Activated CD8-positive, alpha-beta memory T cell treated with anti-CD3 and anti-CD28 coated beads for 4 hours (primary cell): ENCODE measurements at places on chromosomes 2 and 18.

DNA sequence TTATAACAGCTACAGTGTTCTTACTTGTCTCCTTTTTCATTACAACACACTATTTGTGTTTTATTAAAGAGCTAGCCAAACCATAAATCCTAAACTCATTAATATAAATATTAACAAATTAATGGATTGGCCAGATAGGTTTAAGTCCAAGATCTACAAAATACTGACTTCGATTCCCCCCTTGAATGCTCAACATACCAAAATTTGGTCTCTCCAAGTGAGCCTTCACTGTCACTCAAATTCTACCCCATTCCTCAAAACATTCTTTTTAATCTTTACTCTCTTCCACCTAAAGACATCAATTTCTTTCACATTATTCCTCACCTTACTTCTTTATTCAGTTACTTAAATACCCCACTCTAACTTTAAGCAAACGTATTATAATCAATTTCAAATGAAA, 281.5 kb downstream of the ICOS start:
- no peak for DNase-seq

GRCh38 chr18:57258131-57258777, 94.1 kb upstream of the ST8SIA3 start:
- DNase-seq: no peak

DNA sequence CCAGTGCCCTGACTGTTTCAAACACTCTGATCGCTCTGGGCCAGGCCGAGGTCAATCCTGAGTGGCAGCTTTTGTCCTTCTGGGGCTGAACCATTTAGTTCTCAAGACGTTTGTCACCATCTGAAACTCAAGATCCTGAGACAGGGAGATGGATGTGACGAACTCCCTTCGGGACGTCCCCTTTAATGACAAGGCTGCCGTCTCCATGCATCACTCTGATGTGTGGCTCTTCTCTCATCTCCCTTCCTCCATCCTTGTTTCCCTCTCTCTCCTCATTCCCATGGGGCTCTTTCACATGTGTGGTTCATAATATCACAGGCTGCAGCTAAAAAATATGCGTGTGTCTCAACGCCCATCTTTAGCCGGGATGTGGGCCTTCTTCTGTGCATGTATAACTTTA, 189.6 kb downstream of the DNER start:
- DNase-seq: no peak

DNA sequence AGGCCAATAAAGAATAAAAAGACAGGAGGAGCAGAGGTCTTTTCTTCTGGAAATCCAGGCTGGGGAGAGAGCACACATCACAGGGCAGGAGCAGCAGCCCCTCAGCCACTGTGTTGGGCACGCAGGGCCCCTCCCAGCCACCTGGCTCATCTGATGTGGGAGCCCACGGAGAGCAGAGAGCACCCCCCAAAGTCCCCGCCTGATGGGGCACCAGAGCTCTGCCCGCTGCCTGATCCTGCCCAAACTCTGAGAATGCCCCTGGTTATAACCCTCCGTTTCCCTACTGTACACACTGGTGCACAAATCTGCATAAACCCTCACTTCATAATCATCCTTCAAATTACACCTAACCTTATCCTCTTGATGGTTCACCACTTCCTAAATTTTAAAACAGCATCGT, 111.3 kb downstream of the HDAC4 start:
- DNase-seq: no peak

DNA sequence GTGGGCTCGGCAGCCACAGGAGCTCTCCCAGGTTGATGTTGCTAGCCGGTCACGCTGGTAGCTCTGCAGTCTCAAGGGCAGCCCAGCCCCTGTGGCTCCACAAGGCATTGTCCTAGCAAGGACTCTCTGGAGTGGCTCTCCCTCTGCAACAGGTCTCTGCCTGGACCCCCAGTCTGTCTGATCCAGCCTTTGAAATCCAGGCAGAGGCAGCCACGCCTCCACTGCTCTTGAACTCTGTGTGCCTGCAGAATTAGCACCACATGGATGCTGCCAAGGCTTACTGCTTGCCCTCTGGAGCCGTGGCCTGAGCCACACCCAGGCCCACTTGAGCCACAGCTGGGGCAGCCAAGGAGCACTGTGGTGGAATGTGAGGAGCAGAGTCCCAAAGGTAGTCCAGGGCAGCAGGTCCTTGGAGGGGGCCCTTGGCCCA, 43.0 kb upstream of the FAHD2A start:
- DNase-seq: no peak

DNA sequence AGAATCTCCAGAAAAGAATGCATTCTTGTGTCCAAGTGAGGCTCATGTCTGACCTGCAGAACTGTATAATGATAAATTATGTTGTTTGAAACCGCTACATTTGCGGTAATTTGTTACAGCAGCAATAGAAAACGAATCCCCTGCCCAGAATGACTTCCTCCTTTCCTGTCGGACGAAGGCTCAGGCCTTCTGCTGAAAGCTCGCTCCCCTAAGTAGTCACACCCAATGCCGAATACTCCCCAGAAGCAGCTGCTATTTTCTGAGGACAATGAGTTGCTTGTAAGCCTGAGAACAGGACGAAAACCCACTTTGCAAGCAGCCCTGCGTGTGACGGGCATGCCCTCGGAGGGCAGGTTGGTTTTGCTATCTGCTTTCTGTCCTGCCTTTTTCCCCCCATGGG, 27.7 kb upstream of the PTPN4 start:
- DNase-seq: no peak

DNA sequence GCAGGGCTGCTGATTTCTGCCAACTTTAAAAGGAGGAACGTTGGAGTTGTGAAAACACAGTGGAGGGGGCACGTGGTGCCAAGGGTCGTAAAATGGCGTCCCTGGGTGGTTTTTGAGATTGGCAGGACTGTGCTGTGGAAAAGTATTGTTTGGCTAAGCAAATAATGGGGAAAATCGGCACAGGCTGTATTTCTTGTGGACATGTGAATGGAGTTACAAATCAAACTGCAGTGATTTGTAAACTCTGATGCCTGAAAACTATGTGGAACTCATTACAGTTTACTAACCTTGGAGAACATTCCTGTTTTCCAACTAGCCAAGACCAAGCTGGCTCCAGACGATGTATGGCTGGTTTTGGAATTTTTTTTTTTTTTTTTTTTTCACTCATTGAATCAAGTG, 68.7 kb downstream of the KCTD1 start:
- no peak for DNase-seq

DNA sequence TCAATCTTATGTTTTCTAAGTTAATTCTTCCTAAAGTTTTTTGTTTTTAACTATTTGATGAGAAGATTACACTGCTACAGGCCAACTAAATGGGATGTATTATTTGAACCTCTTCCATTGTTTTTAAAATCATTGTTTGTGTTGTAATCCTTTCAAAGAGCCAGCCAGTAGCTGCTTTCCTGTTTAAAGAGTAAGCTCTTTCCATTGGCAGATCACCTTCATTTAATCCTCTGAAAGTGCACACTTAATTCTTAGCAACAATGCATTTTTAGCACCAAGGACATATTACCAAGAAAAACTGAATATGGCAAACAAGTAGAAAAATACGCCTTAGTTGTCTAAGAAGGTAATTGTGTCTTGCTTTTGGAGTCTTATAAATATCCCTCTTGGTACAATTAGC, 54.0 kb downstream of the MEIS1 start:
- no peak for DNase-seq

DNA sequence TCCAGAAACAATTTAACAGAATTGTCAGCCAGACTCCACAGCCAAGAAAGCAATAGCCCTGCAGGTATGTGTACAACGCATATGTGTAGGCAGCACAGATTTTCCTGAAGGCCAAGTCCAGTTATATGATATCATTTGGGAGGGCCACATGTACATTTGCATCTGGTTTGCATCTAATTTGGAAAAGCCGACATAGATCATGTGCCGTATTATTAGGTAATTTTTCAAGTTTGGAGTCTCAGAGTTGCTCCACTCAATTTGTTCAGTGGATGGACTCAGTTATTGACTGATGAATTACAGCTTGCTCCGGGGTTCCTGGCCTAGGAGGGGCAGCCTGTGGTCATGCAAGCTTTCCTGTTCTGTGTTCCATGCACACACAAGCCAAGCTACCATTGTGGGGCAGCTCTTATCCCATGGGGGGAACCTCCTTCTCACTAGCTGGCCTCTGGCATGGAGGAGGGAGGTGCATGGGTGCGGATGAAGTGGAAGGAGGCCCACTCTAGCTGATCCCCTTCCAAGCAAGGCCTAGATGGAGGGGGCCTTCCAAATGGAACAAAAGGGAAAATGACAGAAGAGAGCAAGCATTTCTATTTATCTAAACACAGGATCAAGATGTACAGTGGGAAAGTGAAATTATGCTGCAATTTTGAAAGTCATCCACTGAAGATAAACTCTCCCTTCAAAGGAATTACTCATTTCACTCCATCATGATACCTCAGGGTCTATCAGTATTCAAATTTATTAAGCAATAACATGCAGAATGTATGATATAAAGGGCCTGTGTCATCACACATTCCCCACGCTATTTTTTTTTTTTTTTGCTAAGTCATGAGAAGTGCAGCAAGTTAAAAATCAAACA, 202.6 kb upstream of the SMAD2 start:
- no peak for DNase-seq

- DNase-seq: no peak
Measured at GRCh38 chr18:6521803-6522418, 107.2 kb upstream of the L3MBTL4 start.

DNA sequence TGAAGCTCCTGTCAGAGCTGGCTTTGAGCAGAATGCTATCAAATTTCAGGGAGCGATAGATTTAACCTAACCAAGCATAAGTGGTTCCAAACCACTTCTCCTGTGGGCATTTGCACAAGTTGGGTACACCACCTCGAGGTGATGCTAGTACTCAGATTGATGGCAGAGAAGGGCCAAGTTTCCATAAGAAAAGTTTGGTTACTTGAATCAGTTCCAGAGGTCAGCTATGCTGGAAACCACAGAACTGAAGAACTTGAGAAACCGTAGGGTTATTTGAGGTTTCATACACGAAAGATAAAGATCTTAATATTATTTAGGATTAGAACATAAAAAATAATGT, 238.2 kb upstream of the SOX11 start:
- DNase-seq: no peak

- no peak for DNase-seq
Measured at GRCh38 chr18:3649633-3650426, 199.9 kb downstream of the TGIF1 start.

- no peak for DNase-seq
Measured at GRCh38 chr2:56292951-56293350, 109.2 kb downstream of the CCDC85A start.

GRCh38 chr2:219752726-219753125, 125.3 kb downstream of the SLC4A3 start:
- DNase-seq: no peak

- no peak for DNase-seq
Measured at GRCh38 chr2:19419211-19419880, 60.9 kb upstream of the OSR1 start.

- no peak for DNase-seq
Measured at GRCh38 chr18:74806700-74807416, 209.2 kb downstream of the ZNF407 start.

DNA sequence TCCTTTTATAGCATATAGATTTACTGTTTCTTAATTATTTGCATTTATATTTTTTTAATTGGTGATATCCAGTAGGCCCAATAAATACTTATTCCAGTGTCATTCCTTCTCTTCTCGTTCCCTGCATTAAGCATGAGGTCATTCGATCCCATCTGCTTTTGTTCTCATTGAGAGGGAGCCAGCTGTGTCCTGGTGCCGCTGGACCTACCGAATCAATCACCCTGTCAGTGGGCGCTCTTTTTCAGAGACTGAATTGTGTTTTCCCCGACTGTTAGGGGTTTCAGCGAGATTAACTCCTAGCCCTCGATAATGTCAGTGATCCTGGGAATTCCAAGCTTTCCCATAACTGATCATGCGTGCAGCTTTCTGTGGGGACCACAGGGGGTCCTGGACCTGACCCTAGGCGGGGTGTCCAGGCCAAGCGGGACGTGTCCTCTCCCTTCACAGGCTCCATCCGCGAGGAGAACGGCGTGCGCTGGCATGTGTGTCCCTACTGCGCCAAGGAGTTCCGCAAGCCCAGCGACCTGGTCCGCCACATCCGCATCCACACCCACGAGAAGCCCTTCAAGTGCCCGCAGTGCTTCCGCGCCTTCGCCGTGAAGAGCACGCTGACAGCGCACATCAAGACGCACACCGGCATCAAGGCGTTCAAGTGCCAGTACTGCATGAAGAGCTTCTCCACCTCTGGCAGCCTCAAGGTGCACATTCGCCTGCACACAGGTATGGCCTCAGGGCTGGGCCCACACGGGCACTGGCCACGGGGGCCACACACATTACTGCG, 72.4 kb downstream of the ZNF236 start:
- no peak for DNase-seq

DNA sequence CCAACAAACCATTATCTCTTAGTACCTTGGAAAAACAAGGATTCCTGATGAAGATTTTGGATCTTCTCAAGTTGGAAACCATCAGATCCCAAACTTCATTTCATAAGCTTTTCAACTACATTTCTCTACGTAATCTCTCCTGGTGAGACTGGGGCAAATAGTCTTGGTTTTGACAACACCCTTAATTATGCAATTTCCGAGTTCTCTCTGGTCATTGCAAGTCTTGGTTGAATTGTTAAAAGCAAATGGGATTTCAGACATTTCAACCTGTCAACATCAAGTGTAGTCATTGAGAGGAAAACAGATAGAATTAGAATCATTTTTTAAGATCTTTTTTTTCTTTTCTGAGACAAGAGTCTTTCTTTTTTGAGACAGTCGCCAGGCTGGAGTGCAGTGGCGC, 26.2 kb downstream of the KLF7 start:
- DNase-seq: no peak

GRCh38 chr2:30625276-30625675, 178.2 kb downstream of the LCLAT1 start:
- no peak for DNase-seq
